Stimulated activated CD8-positive, alpha-beta memory T cell treated with anti-CD3 and anti-CD28 coated beads, Interleukin-4, amount 100 ng/mL, for 24 hours (primary cell): ENCODE measurements at places on chromosomes 11 and 22.

GRCh38 chr11:27456140-27456794 lies 16.3 kb downstream of the LGR4 start:
- no peak for DNase-seq

DNA sequence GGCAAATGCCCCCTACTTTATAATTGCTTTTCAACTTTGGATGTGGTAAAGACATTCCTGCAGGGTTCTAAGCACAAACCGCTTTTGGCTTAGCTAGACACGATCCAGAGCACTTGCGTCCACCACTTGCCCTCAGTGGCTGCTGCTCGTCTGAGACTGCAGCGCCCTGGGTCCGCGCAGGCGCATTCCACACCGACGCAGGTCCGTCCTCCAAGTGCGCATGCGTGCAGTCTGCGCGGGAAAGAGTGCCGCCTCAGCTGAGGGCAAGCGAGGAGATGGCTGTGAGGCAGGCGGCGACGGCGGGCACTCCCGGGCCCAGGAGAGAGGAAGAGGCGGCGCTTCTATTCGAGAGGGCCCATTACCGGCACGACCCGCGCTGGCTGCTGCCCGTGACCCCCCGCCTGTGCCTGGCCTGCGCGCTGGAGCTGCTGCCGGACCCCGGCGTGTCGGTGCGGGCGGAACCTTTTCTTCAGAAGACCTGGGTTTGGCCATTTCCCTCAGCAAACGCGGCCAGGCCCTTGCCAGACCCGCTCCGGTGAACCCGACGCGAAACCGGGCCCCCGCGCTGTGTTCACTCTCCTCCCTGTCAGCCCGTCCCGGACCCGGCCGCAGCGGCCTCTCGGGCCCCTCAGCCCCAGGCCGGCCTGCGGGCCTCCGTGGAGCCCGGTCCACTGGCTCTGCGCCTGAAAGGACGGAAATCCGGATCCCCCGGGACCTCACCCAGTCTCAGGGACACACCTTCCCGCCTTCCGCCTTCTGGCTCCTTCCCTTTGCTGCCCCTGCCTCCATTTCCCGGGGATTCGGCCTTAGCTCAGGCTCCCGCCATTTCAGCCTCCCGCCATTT lies at the start of gene MEI1:
Gene MEI1 (plus strand): TSS at position 240 of the 844 bp plus-strand sequence. CDS start 36 bp downstream, at position 276.
- DNase-seq, result peak; percentile 89

- DNase-seq, result no peak
Observed at GRCh38 chr22:19730198-19730597, 6.9 kb downstream of the GP1BB start.

DNA sequence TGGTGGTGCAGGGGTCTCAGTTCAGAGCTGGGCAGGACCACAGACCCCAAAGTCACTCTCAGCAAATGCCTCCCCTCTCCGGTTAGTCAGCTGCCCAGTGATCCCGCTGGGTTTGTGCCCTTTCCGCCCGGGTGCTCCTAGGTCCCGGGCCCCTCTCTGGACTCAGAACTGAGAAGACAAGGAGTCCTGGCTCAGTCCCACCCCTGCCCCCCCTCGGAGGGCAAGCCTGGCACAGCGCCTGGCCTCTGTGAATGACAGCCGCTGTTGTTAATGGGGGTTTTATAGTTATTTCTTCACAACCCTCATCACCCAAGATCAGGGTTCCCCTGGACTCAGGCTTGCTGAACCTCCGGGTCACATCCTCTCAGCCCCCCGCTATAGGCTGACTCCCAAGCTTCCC lies 47.6 kb downstream of the ELFN2 start:
- DNase-seq, result no peak
